ENCODE measurements at places on chromosomes 4 and X.
A peak's percentile ranks its signal among the peaks of the same experiment; 100 is the strongest.

- no peak for DNase-seq
Measured at GRCh38 chr4:46370531-46370930, 19.4 kb downstream of the GABRA2 start.

GRCh38 chr4:95572304-95572991, 23.7 kb upstream of the UNC5C start:
- no peak for DNase-seq

- no peak for DNase-seq
Measured at GRCh38 chrX:11438767-11439166, 145.6 kb downstream of the AMELX start.

GRCh38 chrX:121782976-121783375, 735.6 kb downstream of the GLUD2 start:
- no peak for DNase-seq

DNA sequence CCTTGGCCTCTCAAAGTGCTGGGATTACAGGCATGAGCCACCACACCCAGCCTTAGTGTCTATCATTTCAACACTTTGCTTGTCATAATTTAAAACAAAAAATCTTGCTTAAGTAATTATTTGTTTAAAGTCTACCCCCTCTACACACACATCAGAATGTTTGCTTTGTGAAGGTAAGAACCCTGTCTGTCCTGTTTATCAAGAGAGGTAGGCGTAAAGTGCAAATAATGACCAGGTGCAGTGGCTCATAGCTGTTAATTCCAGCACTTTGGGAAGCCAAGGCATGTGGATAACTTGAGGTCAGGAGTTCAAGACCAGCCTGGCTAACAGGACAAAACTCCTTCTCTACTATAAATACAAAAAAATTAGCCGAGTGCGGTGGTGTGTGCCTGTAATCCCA, 326.7 kb upstream of the CLNK start:
- no peak for DNase-seq

GRCh38 chr4:169922632-169923276, 103.4 kb downstream of the MFAP3L start:
- no peak for DNase-seq

DNA sequence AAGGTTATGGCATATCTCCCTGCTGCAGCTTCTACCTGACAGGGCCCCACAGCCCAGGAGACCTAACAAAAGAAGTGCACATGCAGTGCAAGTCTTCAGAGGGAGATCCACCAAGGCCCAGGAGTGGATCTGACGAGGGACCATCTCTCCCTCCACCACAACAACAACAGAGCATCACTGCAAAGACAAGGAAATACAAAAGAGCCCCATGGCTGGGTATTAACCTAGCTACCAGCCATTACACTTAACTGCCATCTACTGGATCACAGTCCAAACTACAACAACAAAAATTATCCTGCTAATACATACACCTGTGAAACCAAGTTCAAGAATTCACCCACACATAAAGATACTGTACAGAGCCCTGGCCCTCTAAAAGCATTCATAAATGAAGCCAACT, 280.2 kb upstream of the SLC7A11 start:
- DNase-seq: peak; percentile 14

- peak; percentile 84 for DNase-seq
Measured at GRCh38 chr4:156799121-156799589, 172.4 kb downstream of the PDGFC start.

- peak; percentile 1 for DNase-seq
Measured at GRCh38 chrX:141405486-141405852, 163.2 kb upstream of the SPANXC start.

GRCh38 chr4:127250577-127250976, 382.2 kb upstream of the INTU start:
- DNase-seq: no peak

DNA sequence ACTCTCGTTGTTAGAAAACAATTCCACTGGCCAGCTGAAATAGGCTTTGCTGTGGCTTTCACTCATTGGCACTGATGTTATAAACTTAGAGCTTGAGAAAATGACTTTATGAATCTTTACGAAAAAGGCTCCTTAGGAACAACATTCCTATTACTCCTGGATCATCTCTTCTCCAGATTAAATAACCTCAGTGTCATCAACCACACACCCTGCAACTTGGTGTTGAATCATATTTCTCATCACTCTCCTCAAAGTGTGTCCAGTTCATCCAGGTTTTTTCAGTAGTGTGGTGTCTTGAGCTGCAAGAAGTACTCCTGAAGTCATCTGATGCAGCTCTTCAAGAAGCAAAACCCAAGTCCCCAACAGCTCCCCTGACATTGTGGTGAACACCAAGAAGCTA, 28.1 kb upstream of the ANOS1 start:
- peak; percentile 5 for DNase-seq

GRCh38 chr4:152138451-152138850, 377.6 kb upstream of the GATB start:
- no peak for DNase-seq

GRCh38 chr4:77795326-77795725, 23.8 kb downstream of the CNOT6L start:
- no peak for DNase-seq

DNA sequence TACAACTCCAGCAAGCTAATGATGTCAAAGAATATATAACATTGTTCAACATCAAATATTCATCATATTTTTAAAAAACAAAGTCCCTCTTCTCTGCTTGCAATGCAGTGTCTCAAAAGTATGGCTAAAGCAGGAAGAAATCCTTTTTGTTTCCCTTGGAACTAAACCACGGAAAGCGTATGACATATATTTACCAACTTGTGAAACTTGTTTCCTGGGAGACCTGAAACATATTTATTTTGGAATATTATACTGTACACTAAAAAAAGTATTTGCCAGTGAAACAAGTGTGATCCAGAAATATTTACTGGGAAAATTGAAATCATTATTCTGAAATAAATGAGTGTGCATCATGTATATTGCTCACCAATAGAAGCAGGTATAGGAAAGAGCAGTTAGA, 156.0 kb upstream of the ANKRD50 start:
- DNase-seq: no peak

- DNase-seq: no peak
Measured at GRCh38 chr4:14392378-14392777, 609.9 kb upstream of the CPEB2 start.

DNA sequence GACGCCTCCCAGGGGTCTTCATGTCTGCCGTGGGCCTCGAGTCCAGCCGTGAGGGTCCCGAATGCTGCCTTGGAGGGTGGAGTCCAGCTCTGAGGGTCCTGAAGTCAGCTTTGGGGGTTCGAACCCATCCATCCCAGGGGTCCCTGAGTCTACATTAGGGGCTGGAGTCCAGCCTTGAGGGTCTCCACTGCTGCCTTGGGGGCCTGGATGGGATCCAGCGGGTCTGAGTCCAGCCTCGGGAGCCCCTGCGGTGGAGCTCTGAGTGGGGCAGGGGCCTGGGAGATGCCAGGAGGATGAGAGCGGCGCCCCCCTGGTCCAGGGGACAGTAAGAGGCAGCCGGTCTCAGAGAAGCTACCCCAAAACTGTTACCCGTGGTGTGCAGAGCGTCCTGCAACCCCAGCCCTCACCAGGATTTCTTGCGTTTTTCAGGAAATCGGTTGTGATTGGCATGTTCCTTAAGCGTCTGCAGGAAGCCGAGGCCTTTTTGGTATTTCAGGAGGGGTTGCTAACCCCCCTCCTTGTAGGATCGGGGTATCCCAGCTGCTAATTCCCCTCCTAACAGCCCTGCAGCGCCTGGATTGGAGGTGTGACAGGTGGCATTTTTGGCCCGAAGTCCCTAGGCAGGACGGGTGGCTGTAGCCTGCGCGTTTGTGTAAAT, 1.7 kb upstream of the GTPBP6 start:
- DNase-seq: no peak

- peak; percentile 18 for DNase-seq
Measured at GRCh38 chr4:185513489-185514181, 21.7 kb downstream of the PDLIM3 start.

DNA sequence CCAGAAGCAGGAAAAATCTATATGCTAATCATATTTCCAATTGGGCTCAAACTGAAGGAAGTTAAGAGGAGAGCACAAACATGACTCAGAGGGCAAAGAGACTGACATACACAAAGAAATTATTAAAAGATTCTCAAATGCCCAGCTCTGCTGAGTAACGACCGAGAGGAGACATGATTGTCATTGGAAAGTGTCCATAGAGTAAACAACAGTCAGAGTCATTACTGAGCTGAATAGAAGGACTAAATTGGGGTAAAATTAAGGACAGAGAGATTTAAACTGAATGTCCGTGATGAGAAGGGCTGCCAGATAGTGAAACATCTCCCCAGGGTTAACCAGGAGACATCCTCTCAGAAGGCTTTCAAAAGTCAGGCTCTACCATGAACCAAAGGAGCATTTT, 111.2 kb upstream of the GALNT7 start:
- DNase-seq: no peak

DNA sequence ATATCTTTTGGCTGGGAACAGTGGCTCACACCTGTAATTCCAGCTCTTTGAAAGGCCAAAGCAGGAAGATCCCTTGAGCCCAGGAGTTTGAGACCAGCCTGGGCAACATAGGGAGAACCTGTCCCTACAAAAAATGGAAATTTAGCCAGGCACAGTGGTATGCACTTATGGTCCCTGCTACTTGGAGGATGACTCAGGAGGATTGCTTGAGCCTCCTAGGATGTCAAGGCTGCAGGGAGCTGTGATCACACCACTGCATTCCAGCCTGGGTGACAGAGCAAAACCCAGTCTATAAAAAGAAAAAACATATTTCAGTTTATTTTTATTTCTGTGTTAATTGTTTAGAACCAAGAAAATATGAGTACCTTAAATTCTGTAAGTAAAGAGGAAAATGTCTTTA, 123.7 kb downstream of the CBR4 start:
- peak; percentile 70 for DNase-seq

GRCh38 chr4:74431113-74431826, 13.7 kb upstream of the AREG start:
- no peak for DNase-seq

- DNase-seq: peak; percentile 50
Measured at GRCh38 chrX:5936438-5936837, 292.2 kb downstream of the NLGN4X start.

DNA sequence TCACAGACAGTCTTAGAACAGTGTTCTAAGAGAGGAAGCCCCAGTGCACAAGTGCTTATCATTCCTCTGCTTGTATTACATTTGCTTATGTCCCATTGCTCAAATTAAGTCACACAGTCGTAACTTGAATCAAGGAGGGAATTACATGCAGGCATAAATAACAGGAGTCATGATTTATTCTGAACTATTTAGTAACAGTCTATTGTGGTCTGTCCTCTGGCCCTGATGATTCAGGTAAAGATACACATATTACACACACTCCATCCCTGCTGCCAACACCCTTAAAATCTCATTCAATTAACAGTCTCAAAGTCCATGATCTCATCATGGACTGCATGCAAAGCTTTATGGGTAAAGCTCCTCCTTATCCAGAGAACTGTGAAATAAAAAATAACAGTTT, 60.1 kb downstream of the GRIA2 start:
- DNase-seq: no peak

DNA sequence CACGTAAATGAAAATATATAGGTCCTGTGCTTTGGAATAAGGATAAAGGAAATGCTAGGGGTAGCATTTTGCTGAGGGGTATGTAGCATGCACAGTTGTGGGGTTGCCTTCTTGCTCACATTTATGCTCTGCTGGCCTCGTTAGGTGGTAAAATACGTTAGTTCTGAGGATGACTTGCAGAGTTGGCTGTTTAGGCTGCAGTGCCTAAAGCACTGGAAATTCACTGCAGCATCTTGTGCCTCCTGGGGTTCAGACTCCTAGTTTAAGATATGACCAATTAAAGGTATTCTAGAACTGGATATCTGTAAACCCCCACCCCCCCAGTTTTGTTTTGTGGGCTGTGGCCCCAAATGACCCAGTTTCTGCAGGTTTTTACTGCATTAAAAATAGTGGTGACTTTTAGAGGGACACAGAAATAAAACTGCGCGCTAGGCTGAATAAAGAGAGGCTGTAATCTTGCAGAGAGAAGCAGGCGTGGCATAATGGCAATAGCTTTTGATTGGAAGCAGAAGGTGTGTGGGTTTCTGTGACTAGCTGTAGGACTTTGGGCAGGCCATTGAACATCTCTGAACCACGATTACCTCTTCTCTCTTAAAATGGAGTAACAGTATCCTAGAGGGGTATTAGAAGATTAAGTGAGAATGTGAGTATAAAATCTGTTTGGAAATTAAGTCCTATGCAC, 79.3 kb downstream of the REPS2 start:
- no peak for DNase-seq

DNA sequence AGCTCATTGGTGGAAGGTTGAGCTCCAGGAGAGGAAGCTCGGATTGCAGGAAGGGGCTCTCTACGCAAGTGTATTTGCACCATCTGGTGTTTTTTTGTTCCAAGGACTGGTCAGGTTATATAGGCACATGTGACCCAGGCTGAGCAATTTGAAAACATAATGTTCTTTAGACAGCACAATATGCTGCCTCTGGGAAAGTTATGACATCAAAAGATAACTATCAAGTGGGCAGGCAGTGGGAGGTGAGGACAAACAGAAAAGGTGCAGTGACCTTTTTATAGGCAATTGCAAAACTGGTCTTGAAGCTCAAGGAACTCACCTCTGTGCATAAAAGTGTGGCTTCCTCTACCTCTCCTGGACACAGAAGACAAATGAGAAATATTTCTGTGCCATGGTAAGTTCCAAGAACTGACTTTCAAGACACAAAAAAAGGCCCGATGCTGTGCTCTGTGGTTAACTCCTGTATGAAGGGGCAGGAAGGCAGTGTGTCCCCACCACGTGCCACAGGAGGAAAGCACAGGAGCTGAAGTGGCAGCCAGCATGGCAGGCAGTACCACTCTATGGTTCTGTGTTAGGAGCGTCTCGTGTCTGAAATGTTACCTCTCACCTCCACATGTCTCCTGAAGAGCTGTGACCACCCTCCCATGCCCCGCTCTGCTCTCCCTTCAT, 128.6 kb downstream of the SHROOM3 start:
- no peak for DNase-seq

GRCh38 chr4:85543832-85544231, 68.9 kb downstream of the ARHGAP24 start:
- peak; percentile 68 for DNase-seq

DNA sequence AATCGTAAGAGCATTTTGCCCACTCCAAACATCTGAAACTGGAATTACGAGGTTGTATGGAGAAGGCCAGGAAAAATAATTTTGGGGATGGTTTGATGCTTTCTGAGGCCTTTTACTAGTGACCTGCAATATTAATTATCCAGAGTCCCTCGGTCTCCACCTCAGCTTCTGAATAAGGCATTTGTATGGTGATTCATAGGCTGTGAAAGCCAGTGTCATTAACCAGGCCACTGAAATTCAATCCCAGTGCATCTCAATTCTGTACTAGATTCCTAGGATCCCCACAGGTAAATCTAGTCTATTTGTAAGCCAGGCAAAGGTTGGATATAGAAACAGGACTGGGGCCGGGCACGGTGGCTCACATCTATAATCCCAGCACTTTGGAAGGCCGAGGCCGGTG, 135.4 kb upstream of the RBPJ start:
- DNase-seq: no peak

DNA sequence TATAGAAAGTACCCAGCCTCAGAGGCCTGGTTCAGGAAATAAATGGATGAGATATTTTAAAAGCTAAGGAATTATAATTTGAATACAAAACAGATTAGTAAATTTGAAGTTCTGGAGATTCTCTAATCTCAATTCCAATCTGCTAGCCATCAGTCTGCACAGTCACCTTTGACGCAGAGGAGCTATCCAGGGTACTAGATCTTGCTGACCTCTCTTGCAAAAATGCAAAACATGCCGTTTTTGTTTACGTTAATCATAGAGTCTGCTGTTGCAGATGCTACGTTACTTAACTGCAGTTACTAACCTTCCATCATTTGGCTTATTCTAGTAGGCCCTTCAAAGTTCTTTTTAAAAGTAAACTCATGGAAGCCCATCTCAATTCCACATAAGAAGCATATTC, 10.4 kb downstream of the CCSER1 start:
- no peak for DNase-seq

Measured in fibroblast of skin of abdomen (primary cell).